ENCODE measurements at places on chromosomes 5 and 9. TPM values are rescaled to one million over a fixed set of nuclear protein-coding genes. Genes with fewer than 3 reads are reported as not detected.

- DNase-seq: peak; percentile 3
Observed at GRCh38 chr5:64811050-64811640, 42.4 kb downstream of the CWC27 start.

DNA sequence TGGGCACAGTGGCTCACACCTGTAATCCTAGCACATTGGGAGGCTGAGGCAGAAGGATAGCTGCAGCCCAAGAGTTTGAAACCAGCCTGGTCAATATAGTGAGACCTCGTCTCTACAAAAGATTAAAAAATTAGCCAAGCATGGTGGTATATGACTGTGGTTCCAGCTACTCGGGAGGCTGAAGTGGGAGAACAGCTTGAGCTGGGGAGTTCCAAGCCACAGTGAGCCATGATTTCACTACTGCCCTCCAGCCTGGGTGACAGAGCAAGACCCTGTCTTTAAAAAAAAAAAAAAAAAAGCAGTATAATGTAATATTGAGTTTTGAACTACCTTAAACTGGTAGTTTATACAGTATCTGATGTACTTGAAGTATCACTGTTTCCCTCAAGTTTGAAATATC lies 358.4 kb downstream of the EBF1 start:
- no peak for DNase-seq

GRCh38 chr5:141362719-141363118 lies 1.2 kb upstream of the PCDHGA5 start:
- DNase-seq: no peak

Gene ALDH1B1
- total RNA-seq: 80.3 TPM

GRCh38 chr5:178460174-178460573 lies 130.0 kb downstream of the COL23A1 start:
- DNase-seq: no peak

- no peak for DNase-seq
Observed at GRCh38 chr5:154049636-154050035, 10.9 kb downstream of the MFAP3 start.

Gene PCDHA1
- total RNA-seq: not detected

DNA sequence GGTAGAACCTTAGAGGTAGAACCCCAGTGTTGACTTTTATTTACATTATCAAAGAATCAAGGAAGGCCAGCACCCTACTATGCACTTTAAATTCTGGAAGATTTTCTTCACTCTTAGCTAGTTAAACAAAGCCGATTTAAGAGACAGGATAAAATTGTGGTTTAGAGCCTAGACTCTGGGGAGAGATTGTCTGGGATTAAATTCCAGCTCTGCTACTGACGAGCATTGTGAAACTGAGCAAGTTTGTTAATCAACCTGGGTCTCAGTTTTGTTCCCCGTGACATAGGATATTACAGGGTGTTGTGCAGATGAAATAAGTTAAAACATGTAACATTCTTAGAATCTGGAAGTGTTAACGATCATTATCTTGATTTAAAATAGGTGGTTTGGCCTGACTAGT lies 83.5 kb downstream of the FEM1C start:
- no peak for DNase-seq

DNA sequence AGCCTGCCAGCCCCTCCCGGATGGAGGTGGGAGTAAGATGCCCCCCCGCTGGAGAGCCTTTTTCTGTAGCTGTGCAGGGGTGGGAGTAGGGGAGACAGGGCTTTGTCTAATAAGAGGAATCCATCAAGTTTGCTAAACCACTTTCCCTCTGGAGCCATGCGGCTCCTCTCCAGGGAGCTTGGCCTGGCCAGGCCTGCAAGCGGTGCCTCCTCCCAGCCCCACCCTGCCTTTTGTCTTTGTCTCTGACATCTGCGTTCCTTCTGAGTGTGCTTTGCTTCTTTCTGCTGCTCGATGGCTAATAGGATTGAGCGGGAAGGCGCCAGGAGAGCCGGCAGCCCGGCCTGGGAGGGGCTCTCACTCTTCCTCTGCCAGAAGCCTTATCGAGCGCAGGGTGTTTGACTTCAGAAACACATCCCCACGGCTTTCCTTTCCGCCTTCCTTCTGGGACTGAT lies 26.7 kb upstream of the FCN1 start:
- no peak for DNase-seq

Gene PRSS3
- total RNA-seq: not detected

DNA sequence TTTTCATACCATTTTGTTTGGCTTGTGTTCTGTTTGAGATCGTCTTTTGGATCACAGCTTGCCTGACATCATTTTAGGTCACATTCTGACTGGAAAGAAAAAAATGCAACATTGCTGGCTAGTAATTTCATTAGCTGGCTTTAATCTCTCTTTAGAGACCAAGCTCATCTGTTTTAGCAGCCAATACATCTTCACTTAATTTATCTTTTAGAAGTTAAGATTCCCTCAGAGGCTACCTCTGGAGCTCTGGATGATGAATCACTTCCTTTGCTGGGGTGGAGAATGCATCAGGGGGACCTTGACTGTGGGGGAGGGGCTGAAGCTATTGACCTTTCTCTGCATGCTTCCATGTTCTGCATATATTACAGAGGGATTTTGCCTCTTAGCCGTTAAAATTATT lies 181.5 kb upstream of the OTULINL start:
- no peak for DNase-seq
